ENCODE measurements at places on chromosomes 16 and 17.

DNA sequence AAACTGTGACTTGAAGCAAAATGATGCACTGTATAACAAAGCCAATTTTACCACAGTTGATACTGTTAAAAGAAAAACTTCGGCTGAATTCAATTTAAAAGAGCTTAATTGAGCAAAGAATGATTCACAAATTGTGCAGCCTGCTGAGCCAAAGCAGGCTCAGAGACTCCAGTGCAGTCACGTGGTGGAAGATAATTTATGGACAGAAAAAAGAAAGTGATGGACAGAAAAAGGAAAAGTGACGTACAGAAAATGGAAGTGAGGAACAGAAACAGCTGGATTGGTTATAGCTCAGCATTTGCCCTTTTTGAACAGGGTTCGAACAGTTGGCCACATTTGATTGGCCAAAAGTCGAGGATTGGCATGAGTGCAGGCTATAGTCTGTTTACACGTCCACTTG lies 25.7 kb downstream of the ZSWIM7 start:
- H3K27me3 ChIP-seq, result no peaks in the 10 kb centered on the region
- no peaks in the 10 kb centered on the region for H3K4me1 ChIP-seq
- no peak overlapping the region for H3K4me3 ChIP-seq
- no peaks in the 10 kb centered on the region for H3K36me3 ChIP-seq
- H3K27ac ChIP-seq, result no peak overlapping the region

DNA sequence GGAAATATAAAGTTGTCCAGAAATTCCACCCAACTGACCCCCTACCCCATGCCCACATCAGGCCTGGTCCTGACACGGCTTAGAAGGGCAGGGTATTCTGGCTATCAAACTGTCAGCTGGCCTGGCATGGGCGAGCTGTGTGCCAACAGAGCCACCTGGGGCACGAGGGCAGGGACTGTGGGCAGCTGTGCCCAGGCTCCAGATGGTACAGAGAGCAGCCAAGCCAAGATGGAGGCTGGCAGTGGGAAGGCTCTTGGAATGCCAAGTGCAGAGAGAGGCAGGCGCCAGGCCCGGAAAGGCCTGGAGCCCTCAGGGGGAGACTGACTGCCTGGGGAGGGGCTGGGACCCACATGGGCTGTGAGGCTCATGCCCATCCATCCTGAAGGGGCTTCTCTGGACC lies 24.3 kb upstream of the PHF12 start:
- H3K4me3 ChIP-seq, result no peak overlapping the region
- H3K4me1 ChIP-seq, result peaks cover 8% of the 10 kb centered on the region
- no peak overlapping the region for H3K27ac ChIP-seq

DNA sequence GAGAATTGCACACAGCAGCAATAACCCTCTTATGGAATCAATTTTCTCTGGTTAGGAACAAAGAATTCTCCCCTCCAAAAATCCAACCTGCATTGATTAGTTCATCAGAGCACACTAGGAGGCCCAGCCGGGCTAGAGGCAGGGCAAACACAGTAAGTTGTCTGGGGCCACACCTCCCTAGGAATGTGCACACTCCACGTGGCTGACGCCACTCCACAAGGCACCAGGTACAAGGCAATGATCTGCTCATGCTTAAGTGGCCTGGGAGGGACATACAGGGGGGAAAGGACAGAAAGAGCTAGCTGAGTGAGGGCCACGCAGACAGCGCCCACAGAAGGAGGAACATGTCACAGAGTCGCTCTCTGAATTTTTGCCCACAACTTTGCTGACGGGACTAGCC lies 107.6 kb downstream of the SLC39A11 start:
- no peaks in the 10 kb centered on the region for H3K27me3 ChIP-seq
- no peak overlapping the region for H3K27ac ChIP-seq
- H3K4me1 ChIP-seq, result no peaks in the 10 kb centered on the region
- no peak for DNase-seq
- no peak overlapping the region for H3K4me3 ChIP-seq

DNA sequence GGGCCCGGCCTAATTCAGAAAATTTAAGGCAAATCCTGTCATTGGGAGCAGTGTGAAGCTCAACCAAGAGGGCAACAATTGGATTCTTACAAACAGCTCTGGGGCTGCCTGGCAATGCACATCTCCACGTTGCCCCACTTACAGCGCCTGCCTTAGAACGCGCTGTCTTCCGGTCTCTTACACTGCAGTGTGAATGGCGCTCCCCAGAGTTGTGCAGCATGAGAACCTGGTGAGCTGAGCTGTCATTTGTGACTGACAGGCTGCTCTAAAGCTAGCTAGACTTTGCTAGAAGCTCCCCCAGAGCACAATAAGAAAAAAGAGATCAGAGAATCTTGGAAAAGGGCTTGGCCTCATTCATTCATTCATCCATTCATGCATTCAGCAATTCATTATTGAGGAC lies 64.5 kb upstream of the PLCG2 start:
- H3K27me3 ChIP-seq, result no peaks in the 10 kb centered on the region
- no peak for DNase-seq
- H3K4me3 ChIP-seq, result no peak overlapping the region
- no peak overlapping the region for H3K27ac ChIP-seq

DNA sequence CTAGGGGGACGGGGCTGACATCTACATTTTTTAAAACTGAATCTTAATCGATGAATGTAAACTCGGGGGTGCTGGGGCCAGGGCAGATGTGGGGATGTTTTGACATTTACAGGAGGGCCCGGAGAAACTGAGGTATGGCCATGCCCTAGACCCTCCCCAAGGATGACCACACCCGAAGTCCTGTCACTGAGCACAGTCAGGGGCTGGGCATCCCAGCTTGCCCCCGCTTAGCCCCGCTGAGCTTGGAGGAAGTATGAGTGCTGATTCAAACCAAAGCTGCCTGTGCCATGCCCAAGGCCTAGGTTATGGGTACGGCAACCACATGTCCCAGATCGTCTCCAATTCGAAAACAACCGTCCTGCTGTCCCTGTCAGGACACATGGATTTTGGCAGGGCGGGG lies 21.4 kb downstream of the ADAM11 start:
- H3K36me3 ChIP-seq, result no peaks in the 10 kb centered on the region
- H3K27me3 ChIP-seq, result no peaks in the 10 kb centered on the region
- H3K27ac ChIP-seq, result no peak overlapping the region
- no peak overlapping the region for H3K4me3 ChIP-seq
- H3K4me1 ChIP-seq, result peaks cover 5% of the 10 kb centered on the region

GRCh38 chr17:32873114-32873513 lies 3.8 kb downstream of the MYO1D start:
- DNase-seq, result no peak
- no peaks in the 10 kb centered on the region for H3K27me3 ChIP-seq
- H3K4me1 ChIP-seq, result peaks cover 17% of the 10 kb centered on the region
- H3K4me3 ChIP-seq, result no peak overlapping the region
- no peaks in the 10 kb centered on the region for H3K36me3 ChIP-seq

- H3K36me3 ChIP-seq, result no peaks in the 10 kb centered on the region
- no peak overlapping the region for H3K4me3 ChIP-seq
- no peak for DNase-seq
- no peak overlapping the region for H3K27ac ChIP-seq
- no peaks in the 10 kb centered on the region for H3K27me3 ChIP-seq
- H3K4me1 ChIP-seq, result no peaks in the 10 kb centered on the region
These were observed 60.0 kb upstream of the CHMP6 start for GRCh38 chr17:80931421-80932265.

All from pancreas (tissue), 10 donors.